ENCODE measurements at places on chromosomes 4 and X.

GRCh38 chr4:109429545-109429944 is 4.1 kb upstream of the SEC24B start:
- DNase-seq: no peak

- no peak for DNase-seq
These were observed 17.1 kb downstream of the GK2 start for GRCh38 chr4:79390890-79391289.

DNA sequence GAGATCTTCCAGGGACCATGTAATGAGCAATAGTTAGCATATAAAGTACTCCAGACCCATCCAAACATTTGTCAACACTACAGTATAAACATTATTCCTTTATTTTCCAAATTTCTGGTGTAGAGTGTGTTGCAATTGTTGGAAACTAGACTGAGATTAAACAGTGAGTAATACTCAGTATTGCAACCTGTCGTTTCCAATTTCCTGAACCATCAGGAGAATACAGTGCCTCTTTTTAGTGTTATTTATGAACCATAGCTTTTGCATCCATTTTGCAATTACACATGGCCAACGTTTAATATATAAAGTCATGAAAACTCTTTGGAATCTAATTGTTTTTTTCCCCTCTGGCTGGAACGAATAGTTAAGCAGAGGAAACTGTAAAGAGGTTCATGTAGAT is 58.3 kb upstream of the DHRSX start:
- DNase-seq: no peak

- DNase-seq: no peak
These were observed 51.5 kb downstream of the SEL1L3 start for GRCh38 chr4:25811374-25811690.

DNA sequence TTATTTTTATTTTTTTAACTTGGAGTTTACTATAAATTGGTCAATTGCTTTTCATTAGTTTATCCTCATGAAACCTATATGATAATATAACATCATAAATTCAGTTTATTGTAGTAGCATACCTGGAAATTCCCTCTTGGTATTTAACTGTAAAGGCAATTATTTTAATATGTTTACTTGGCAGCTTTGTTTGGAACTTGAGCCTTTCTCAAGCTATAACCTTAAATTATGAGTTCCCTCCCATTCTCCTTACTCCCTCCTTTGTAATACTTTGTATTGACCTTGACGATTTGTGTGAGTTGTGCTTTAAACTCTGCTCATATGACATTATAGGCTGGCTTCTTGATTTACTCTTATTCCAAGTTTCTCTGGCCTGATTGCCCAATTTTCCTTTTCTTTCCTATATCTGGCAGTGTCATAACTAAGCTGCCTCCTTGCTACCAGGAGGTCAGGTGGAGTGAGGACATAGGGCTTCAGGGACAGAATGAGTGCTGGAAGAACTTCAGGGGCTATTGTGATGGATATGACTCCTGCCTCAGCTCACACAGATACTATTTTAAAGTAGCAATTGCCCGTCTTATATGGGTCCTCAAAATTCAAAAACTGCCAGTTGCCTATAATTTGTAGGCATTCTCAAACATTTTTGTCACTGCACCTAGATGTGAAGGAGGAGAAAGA is 77.7 kb downstream of the RAP1GDS1 start:
- DNase-seq: no peak
